CD4-positive, alpha-beta memory T cell (primary cell): ENCODE measurements at places on chromosomes 5 and 9. TPM values are rescaled to one million over a fixed set of nuclear protein-coding genes. Genes with fewer than 3 reads are reported as not detected.
A peak's percentile ranks its signal among the peaks of the same experiment; 100 is the strongest.

DNA sequence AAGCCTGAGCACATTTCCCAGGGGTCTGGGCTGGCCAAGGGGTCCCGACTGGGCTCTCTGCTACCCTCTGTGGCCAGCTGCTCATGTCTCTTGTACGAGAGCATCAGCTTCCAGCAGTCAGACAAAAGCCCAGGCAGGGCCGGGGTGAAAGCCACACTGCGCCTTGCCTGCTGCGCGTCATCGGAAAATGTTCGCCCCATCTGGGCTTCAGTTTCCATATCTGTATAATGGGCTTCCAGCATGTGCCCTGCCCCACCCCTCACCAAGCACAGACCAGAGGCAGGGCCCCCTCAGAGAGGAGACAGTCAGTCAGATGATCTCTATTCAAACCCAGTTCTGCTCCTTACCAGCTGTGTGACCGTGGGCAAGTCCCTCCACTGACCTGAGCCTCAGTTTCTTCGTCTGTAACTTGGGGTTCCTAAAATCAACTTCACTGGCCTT is 8.0 kb upstream of the GRHPR start:
- DNase-seq: no peak

DNA sequence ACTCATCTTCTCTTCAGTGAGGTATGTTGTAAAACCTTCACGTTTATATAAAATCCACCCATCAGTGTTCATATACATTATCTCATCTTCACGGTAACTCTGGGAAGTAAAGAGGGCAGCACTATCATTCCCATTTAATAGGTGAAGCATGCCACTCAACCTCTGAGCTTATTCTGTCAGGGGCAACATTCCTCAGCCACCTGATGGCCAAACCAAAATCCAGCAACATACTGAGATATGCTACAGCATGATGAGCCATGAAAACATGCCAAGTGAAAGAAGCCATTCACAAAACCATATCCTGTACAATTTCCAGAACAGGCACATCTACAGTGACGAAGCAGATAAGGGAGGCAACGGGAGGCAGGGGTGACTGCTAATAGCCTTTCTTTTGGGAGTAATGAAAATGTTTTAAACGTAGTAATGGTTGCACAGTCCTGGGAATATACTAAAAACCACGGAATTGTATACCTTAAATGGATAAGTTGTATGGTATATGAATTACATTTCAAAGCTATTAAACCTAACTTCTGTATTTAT is 167.4 kb downstream of the TSSK1B start:
- DNase-seq: no peak

- DNase-seq: no peak
Observed at GRCh38 chr5:60633341-60633740, 66.6 kb downstream of the DEPDC1B start.

- no peak for DNase-seq
Observed at GRCh38 chr5:54516051-54516655, 1.4 kb upstream of the SNX18 start.

DNA sequence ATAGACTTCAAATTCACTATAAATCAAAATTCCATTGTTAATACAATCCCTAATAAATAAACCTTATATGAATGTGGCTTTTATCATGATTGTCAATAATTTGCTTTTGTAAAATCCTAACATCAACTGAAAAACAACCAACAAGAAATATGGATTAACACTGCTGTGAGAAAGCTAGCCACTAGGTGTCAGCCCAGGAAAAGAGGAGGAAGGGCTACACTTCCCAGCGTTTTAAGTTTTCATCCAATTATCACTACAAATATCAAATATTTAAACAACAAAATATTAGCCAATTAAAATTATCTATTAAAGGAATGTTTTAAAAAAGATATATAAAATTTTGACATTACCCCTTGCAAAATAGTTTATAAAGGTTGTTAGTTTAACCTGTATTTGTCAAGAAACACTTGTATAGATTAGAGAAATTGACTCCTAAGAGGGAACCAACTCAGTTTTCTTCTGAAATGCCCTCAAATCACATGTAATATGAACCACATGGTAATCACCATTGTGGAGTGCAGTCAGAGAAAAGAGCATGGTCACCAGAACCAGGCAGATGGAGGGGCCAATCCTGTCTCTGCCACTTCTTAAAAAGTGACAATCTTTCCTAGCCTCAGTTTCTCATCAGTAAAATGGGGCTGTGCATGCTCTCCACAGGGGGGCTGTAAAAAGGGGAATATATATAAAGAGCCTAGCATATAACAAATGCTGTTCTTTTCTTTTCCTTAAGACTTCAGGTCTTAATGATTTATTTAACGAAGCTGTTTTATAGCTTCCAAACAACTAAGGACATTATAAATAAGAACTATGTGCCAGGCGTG is 188.2 kb downstream of the CRB2 start:
- DNase-seq: peak; percentile 7

DNA sequence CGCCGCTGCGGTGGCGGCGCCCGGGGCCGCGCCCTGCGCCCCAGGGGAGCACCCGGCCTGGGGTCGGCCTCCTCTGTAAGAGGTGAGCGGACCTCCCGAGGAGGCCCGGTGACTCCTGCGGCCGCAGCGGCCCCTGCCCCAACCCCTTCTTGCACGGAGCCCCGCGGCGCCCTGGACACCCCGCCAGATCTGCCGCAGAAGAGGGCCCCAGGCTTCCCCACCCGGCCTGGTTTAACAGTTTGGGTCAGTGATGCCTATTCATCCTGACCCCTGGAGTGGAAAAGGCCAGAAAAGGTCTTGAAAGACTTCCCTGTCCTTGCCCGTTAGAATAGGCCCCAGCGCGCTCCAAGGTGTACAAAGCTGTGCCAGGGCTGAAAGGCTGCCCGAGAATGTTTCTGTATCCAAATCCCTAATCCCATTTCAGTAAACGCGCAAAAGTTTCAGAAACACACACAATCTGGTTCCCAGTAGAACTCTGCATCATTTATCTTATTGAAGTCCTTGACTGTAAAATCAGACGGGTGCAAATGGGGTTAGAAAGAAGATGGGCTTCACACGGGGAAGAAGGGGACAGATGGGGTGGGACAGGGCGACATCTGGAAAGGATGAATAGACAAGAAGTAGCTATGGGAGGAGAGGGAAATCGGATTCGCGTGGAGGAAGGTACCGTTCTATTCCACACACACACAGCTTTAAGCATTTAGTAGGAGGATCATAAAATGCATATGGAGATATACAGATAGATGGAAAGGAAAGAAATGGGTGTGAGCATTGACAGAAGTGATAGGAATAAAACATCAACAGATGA is 1.1 kb upstream of the SSBP2 start:
- peak; percentile 8 for DNase-seq

PTGES gene
- not detected for total RNA-seq

CATSPER3 gene
- 1.8 TPM for total RNA-seq

CDH9 gene
- not detected for total RNA-seq
